ENCODE measurements at places on chromosomes 12 and 14. TPM values are rescaled to one million over a fixed set of nuclear protein-coding genes. Genes with fewer than 3 reads are reported as not detected.

The OR4E2 gene
- not detected for total RNA-seq

The CLEC7A gene
- total RNA-seq = 2.2 TPM

The MUCL1 gene
- total RNA-seq = not detected

- DNase-seq = no peak
These were observed 12.4 kb downstream of the HDAC7 start for GRCh38 chr12:47807338-47807737.

DNA sequence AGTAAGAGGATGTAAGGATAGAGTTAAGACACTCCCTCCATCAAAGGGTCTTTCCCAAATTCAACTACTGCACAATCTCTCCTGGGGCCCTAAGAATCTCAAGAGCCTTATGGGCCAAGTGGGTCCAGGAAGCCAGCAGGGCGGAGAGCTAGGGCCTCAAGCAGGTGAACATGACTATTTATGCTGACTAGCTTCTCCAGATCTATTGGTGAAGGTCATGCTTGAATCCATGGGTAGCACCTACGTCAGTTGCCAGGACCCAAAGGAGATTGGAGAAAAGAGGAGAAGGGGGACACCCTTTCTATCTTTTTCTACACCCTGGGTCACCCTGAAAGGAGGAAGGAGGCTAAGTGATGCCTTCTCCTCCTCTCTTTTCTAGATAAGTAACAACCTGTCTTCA lies 534.2 kb upstream of the MIS18BP1 start:
- DNase-seq = no peak

- no peak for DNase-seq
These were observed 379.1 kb downstream of the GALC start for GRCh38 chr14:87613881-87614280.

The ADCY4 gene
- 4.4 TPM for total RNA-seq

- no peak for DNase-seq
These were observed 35.8 kb upstream of the BBS10 start for GRCh38 chr12:76383988-76384387.

- DNase-seq = no peak
These were observed 172.9 kb upstream of the LRIG3 start for GRCh38 chr12:59093073-59093772.

The PSMA3 gene
- 120 TPM for total RNA-seq

The NEDD1 gene
- 6.1 TPM for total RNA-seq

DNA sequence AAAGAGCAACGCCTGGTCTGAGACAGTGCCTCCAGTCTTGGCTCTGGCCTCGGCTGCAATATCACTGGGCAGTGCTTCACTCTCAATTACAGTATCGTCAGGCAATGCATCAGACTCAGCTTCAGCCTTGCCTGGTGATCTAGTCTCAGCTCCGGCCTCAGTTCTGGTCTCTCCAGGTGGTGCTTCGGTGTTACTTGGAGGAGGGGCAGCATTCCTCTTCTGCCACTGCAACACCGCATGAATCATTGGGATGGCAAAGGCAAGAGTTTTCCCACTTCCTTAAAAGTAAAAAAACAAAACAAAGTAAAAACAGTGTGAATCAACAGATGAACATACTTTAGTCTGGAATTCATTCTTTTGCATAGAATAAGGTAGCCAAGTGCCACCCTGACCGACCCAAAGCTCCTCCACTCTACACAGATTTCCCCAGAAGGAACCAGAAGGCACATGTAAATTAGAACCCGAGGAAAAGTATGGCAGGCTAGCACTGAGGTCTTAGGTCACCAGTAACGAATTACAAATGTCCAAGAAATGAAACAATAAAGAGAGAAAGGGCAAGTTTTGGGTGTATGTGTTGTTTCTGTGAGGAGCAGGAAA lies 18.6 kb downstream of the DDX24 start:
- DNase-seq = no peak

The BDKRB1 gene
- not detected for total RNA-seq

The GPR132 gene
- total RNA-seq = 0.11 TPM

DNA sequence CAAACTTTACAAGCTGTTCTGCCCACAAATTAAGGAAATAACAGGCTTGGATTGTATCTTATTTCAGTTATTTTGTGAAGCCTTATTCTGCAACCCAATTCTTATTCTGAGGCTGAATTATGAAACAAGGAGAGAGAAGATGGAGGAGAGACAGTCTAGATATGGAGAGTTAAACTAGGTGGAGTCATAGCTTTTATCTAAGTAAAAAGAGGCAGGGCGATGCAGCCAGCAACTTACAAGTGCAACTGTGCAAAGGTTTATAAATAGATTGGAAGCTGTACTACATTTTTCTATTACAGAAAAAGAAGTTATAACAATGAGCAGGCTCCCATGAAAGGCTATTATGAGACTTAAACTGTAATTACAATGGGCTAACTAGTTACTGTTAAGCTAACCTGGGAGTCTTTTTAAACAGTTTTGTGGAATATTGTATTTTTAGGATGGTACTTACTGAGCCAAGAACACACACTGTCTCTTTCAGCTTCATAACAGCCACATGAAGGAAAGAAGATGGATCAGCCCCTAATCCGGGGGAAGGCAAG lies 22.4 kb downstream of the NID2 start:
- no peak for DNase-seq

DNA sequence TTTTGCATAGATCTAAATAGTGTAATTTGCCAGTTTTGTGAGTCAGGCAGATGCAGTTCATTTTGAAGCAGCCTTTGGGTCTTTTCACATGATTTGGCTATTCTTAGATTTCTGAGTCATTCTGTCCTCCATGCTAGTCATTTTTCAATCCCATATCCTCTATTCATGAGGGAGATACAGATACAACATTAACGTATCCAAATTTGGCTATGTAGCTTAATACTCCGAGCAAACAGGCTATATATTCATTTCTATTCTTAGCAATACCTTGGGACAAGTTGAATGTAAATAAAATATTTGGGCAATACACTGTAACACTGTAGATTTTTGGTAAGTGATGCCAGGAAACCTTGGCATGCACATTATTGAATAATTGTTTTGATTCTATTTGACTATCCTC lies 270.7 kb upstream of the PDE3A start:
- DNase-seq = no peak

DNA sequence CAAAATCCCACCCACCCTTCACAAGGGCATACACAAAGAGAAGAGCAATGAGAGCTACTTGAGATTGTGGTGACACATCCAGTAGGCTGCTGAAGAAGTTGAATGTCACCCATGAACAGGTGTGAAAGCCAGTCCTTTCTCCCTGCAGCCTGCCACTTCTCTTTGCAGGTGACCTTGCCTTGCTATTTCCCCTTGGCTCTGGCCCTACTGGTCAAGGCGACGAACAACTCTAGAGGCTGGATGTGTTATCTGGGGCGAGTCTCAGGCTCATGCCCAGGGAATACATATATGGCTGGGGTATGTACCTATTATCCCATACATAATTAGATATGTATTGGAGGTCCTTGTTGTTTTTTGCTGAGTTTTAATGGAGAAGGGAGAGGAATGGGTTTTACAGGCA lies 70.2 kb upstream of the EGLN3 start:
- no peak for DNase-seq

The LAG3 gene
- total RNA-seq = 2.3 TPM

DNA sequence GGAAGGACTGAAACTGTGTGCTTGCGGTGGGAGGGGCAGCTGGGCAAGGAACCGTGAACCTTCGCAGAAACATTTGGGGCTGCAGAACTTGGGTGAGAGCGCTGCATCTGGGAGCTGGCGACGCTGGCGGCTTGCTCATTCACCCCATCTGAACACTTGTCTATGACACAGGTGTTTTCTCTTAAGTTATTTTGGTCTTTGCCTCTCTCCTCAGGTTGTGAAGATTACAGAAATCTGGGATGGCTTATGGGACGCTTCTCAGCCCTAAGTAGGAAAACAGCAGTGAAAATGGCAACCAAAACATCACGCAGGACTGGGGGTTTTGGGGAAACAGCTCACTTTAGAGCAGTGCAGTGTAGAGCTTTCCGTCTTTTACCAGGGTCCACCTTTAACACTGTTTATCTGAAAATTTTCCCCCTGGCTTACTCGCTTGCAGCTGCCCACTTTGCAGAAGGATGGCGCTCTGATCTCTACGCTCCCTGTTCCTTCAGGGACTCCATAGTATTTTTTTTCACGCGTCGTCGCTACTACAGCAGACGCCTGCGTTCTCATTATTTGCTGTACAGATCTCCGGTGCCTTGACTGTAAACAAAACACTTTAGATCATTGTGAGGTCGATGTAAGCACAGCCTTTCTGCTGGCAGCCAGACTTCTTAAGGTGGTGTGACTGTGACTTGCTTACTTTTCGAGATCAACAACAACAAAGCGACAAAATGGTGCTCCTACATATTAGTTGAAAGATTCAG lies 2.7 kb upstream of the CDKN1B start:
- peak; percentile 45 for DNase-seq
